ENCODE measurements at places on chromosomes 13 and 19.
A peak's percentile ranks its signal among the peaks of the same experiment; 100 is the strongest.

GRCh38 chr19:9538183-9539058 lies at the start of gene ZNF426:
Gene ZNF426 (minus strand): TSS chr19:9538645. CDS start chr19:9536232, 2,413 bp downstream.
- peak; percentile 87 for DNase-seq

- no peak for DNase-seq
Measured at GRCh38 chr19:15299568-15300409, 32.5 kb downstream of the BRD4 start.

DNA sequence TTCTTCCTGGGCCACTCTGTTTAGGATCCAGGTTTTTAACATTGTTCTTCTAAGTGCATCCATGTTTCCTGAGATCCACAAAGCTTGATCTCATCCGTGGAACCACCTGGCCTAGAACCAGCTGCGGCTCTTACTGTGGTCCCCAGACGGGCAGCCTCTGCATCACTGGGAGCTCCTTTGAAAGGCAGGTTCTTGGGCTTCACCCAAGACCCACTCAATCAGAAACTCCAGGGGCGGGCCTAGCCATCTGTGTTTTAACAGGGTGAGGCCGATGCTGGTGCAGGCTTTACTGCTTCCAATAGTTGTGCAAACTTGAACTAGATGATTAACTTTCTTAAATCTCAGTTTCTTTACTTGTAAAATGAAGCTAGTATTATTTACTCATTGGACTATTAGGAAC lies 605.7 kb downstream of the FGF9 start:
- DNase-seq: no peak

GRCh38 chr13:53189162-53189561 lies 160.5 kb downstream of the OLFM4 start:
- DNase-seq: no peak

DNA sequence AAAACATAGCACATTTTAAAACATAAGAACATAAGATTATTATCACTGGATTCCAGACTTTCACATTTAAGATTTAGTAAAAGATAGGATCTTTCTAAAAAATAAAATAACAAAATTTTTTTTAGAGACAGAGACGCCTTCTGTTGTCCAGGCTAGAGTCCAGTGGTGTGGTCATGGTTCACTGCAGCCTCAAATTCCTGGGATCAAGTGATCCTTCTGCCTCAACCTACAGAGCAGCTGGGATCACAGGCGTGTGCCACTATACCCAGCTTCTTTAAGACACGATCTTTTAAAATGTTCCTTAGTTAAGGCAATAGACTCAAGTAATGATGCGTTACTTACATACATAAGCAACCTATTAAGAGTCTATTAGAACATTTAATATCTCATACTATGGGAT lies 32.7 kb downstream of the ALG5 start:
- no peak for DNase-seq

GRCh38 chr19:21749090-21749489 lies 18.3 kb downstream of the ZNF100 start:
- DNase-seq: no peak

DNA sequence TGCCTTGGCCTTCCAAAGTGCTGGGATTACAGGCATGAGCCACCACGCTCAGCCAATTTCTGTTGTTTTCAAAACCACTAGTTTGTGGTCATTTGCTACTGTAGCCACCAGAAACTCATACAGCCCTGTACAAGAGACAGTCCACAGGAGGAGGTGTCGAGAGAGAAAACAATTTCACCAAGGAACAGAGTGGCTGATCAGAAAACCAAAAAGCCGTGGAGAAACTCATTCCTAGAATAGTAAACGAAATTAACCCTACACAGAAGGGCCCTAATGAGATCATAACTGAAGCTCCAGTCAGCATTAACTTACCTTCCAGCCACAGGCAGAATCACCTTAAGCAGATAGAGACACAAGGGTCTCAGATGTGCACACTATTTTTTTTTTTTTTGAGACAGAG lies 3.8 kb upstream of the CCDC124 start:
- no peak for DNase-seq

- no peak for DNase-seq
Measured at GRCh38 chr19:42154471-42155323, 22.5 kb upstream of the POU2F2 start.

- DNase-seq: no peak
Measured at GRCh38 chr19:41307954-41308449, 2.0 kb upstream of the CCDC97 start.

DNA sequence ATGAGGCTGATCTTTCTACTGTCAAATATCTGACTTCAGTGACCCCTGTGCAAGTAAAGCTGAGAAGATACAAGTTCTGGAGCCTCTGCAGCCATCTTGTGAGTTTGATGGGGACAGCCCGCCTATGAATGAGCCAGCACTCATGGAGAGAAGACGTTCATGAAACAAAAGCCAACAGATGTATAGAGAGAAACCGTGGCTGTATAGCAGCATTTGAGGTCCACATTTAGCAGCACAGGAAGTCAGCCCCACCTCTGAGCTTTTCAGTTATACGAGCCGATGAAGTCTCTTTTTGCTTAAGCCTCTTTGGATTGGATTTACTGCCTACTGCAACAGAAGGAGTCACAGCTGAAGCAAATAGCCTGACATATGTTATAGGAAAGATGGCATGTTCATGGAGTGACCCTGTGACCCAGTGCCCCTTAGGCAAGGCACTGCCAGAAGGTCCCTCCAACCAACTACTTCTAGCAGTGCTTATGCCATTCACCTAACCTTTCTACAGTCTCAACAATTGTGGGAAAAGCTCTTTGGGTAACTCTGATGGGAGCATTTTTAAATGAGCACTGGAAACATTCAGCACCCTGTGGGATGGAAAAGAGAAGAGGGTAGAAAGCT lies 3.5 kb upstream of the DLEU7 start:
- DNase-seq: no peak

- no peak for DNase-seq
Measured at GRCh38 chr13:97979051-97979450, 25.6 kb downstream of the IPO5 start.

DNA sequence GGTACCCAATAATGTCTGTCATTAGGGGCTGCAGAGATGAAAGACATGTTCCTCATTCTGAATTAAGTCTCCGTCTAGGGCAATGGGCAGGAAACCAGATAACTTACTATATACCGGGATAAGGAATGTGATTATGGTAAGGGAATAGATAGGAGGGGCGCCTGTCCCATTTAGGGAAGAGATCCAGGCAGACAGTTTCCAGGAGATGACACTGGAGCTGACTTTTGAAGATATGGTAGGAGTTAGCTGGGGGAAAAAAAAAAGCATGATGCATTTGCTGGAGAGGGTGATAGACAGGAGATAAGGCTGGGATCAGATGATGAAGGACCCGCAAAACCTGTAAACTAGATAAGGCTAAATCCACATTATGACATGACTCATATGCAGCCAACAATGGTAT lies 340.7 kb downstream of the DCT start:
- no peak for DNase-seq

DNA sequence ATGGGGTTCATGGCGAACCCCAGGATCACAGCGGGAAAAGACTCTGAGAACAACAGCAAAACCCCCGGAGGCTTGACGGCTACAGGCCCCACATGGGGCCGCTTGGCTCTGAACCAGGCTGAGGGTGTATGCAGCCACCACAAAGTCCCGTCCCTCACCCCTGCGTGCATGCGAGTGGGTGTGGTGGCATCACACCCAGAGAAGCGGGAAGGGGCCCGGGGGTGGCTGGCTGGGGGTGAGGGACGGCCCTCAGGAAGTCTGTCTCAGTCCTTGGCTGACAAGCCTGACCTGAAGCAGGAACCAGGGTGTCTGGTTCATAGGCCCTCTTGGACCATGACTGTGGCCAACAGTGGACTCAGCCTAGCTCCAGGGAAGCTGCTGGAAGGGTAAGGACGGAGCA lies 34.2 kb downstream of the CEBPG start:
- no peak for DNase-seq

DNA sequence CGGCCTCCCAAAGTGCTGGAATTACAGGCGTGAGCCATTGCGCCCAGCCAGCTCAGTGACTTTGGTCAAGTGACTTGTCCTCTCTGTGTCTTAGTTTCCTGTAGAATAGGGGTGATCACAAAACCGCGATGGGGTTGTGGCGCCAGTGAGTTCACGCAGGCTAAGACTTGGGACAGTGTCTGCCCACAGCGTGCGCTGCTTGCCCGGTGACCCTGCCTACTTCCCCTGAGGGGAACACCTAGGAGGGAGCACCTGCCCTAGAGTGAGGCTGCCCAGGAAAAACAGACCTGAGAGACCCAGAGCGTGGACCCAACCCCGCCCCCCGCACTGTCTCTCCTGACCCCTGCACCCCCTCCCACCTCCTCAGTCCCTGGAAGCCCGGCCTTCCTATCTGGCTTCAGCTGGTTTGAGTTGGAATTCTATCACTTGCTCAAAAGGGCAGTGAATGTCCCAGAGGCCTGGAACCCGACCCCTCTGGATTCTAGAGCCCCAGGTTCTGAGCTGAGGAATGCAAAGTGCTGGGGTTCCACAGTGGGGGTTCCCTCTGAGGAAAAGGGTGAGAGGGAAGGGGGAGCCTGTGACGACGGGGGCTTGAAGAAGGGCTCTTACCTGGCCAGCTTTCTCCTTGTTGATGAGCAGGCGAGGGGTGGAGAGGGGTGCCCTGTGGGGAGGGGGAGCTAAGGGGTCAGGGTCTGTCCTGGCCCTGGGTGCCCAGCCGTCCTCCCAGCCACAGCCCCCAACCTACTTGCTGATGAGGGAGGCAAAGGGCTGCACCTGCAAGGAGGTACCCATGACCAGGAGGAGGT lies 2.2 kb upstream of the RINL start:
- DNase-seq: no peak

GRCh38 chr13:100892981-100893380 lies 218.4 kb upstream of the TMTC4 start:
- DNase-seq: no peak

DNA sequence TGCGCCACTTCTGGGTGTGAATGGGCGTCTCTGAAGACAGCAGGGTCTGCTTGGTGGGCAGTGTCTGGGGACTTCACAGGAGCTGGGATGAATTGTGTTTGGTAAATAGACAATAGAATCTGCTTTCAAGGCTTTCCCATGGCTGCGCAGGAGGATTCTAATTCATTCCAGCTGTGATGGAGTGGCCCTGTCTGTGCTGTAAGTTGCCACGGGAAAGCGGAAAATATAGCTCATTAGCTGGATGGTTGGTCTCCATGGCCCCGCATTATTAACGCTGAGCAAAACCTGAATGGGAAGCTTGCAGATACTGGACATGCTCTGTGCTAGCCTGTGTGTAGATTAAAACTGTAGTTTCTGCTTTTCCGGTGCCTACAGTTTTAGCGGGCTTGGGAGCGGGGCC lies 15.6 kb upstream of the C1QTNF9 start:
- no peak for DNase-seq

GRCh38 chr19:584240-585001 lies 5.3 kb upstream of the HCN2 start:
- peak; percentile 71 for DNase-seq

DNA sequence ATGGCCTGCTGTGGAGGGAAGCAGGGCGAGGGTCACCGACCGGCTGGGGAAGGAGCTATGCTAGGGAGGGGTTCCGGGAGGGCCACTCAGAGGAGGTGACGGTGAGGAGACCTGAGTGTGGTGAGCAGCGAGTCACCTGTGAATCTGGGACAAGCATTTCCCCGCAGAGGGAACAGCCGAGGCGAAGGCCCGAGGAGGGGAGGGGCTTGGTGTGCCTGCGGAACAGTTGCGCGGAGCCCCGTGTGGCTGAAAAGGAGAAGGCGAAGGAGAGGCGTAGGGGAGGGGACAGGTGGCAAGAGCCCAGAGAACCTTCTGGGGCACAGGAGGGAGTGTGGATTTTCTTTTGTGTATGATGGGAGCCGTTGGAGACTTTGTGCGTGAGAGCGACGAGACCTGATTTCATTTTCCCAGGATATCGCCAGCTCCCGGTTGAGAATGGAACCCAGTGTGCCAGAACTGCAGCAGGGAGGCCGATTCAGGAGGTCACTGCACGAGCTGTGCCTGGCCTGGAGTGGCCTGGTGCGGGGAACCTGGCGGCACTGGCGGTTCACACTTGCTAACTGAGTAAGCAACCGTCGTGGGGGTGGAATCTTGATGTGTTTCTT lies 117.7 kb upstream of the ZNF507 start:
- no peak for DNase-seq

GRCh38 chr13:47158593-47158992 lies 261.7 kb upstream of the HTR2A start:
- no peak for DNase-seq

- no peak for DNase-seq
Measured at GRCh38 chr13:75357576-75358289, 124.2 kb downstream of the TBC1D4 start.

DNA sequence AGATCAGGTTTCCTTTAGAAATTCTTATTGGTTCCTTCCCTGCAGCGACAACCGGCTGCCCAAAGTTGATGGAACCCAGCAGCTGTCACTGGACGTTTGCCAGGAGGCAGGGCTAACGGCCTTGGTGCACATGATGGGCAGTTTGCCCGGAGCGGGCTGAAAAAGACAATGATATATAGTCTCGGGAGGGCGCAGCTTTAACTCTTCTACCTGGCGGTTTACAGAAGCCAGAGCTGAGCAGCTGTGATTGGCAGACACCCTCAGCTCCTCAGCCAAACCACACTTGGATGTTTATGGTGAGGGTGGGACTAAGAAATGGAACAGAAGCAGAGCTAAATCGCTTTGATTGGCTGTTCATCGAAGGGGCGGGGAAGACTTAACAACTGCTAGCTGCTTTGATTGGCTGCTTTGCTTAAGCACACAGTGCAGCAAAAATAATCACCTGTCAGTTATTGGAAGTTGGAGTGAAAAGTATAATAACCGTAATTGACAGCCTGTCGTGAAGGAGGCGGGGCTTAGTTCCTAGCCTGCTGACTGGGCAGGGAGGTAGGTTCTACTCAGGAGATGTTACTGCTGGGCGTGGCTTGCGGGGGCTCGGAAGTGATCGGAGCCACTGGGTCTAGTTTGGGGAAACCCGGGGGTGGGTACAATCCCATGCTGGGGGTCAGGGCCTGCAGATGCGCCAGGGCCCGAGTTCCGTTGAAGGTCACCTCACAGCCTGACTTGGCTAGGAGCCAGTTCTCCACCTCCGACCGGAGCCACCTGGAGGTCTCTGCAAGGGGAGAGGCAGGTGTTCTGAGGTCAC lies 7.5 kb downstream of the EMP3 start:
- peak; percentile 92 for DNase-seq

DNA sequence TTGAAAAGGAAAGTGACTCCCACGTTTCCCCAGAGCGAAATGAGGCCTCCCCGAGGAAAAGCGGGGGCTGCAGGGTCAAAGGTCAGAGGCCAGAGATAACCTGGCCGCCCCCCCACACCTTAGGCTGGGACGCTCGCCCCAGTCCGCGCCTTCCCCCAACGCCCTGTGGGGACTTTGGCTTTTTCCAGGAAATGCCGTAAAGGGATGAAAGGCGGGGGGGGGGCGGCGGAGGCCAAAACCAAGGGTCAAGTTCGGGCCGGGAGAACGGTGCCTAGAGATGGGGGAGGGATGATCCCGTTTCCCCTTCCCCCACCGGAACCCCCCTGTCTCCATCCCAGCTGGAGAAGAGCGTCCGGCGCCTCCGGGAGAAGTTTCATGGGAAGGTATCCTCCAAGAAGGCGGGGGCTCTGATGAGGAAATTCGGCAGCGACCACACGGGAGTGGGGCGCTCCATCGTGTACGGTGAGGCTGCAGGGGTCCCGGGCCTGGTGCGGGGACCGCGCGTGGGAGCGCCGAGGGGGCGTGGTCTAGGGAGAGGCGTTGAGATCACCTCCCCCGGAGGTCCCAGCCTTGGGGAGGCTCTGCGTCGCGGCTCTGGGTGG lies 575 bp downstream of the SHFL start:
- DNase-seq: peak; percentile 50

GRCh38 chr13:50512474-50513299 lies 330.8 kb downstream of the DLEU7 start:
- peak; percentile 67 for DNase-seq

Data from heart right ventricle (tissue), 16 donors.